ENCODE measurements at places on chromosomes 5 and 9.
A peak's percentile ranks its signal among the peaks of the same experiment; 100 is the strongest.

DNA sequence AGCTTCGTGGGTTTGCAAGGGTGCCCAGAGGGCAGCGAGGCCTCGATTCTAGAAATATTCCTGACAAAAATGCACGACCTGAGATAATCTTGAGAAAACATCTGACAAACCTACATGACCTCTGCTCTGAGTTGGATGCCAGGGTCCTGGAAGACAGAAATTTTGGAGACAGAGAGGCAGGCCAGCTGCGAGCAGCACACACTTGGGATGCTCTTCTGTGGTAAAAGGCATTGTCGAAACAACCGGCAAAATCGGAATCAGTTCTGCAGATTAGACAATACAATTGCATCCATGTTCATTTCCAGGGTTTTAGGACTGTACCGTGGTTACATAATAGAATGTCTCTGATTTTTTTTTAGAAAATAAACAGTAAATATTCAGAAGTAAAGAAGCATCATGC is 74.2 kb downstream of the GADD45G start:
- DNase-seq: no peak

- no peak for DNase-seq
Observed at GRCh38 chr5:68074633-68075032, 140.9 kb upstream of the PIK3R1 start.

GRCh38 chr9:127050591-127051001 is 71.8 kb downstream of the ANGPTL2 start:
- DNase-seq: peak; percentile 74

DNA sequence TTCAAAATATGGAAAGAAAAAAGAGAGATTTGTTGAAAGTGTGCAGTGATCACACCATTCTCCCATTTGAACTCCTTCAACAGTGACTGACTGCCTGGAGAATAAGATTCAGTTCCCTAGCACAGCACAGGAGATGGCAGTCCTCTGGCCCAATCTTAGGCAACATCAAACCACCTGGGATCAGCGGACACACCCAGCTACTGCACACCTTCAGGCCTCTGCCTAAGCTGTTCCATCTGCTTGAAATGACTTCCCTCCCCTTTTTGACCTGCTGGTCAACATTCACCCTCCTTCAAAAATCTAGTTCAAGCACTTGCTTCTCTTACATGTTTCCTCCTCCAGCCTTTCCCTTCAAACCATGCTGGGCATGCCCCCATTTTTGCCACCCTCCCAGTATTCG is 4.5 kb downstream of the MAPK9 start:
- no peak for DNase-seq

DNA sequence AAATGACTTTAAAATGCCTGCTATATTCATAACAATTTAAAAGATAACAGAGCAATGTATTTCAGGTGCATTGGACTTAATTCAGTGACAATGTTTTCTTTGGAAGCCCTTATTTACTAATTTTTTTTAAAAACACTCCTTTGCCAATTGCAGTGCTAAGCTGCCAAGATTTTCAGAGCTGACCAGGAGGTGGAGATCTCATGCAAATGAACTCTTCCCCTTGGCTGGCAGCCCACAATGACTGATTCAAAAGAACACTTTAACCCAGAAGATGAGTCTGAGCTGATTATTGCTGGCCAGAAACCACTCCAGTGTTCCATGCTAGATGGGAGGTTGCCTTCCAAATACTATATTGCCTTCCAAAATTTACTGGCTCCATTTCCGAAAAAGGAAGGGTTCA is 128.3 kb upstream of the CCNH start:
- DNase-seq: peak; percentile 98

DNA sequence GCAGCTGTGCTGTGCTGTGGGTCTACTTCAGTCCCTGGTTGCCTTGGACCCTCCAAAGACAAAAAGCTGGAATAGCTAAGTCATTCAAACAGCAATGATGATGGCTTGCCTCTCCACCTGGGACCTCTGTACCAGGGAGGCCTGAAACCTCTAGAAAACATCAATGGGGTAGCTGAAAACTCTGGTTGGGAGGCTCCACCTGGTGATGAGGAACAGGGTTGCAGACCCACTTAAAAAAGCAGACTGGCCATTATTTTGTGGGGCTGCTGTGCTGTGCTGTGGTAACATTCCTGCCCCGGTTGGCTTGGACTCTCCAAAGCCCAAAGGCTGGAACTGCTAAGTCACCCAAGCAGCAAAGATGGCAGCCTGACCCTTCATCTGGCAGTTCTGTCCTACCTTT is 839.3 kb upstream of the ARRDC3 start:
- peak; percentile 9 for DNase-seq

DNA sequence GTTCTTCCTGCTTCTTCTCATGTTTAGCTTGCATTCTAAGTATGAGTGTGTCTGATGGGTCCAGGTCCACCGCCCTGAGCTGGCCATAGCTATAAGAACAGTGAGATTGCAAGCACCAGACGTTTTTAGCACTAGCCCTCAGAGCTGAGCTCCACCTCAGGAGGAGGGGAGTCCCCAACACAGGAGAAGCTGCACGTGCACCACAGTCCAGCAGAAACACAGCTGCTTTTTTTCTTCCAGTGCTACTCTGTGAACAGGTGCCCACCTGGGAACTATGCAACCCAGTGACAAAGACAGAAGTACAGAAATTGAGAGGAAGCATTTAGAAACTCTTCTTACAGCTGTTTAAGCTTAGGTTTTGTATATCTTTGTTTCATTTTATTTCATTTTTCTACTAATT is 299.4 kb downstream of the MARCHF11 start:
- no peak for DNase-seq

GRCh38 chr9:120853198-120853597 is 10.5 kb upstream of the PSMD5 start:
- DNase-seq: no peak

GRCh38 chr5:59838989-59839388 is 54.5 kb downstream of the PDE4D start:
- no peak for DNase-seq

DNA sequence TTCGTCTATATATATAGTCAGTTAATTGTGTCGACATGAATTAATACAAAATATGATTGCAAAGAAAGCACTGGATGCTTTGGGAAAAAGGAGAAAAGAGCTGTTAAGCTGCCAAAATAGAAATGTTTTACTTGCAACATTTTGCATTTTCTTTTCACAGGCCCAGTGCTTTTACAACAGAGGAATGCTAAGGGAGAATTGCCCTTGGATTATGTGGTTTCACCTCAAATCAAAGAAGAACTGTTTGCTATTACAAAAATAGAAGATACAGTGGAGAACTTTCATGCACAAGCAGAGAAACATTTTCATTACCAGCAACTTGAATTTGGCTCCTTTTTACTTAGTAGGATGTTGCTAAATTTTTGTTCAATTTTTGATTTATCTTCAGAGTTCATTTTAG is 76.2 kb downstream of the SLF1 start:
- no peak for DNase-seq

- no peak for DNase-seq
Observed at GRCh38 chr5:89954916-89955315, 454.6 kb downstream of the CETN3 start.

- DNase-seq: no peak
Observed at GRCh38 chr5:88049737-88050136, 218.9 kb downstream of the TMEM161B start.

DNA sequence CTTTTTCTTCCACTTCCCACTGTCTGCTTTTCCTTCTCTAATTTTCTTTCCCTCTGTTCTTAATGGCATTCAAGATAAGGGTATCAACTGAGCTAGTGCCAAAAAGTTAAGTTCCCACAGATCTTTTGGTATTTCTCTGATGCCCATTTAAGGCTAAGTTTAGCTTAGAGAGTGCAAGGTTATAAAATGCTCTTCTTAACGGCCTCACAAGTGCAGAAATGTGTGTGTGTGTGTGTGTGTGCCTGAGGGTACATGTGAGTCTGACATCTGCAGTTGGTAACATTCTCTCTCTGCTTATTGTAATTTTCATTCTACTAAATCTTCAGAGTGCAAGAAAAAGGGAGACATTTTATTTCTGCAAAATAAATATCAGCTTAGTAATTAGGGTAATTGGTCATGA is 24.2 kb downstream of the FBN2 start:
- DNase-seq: no peak

DNA sequence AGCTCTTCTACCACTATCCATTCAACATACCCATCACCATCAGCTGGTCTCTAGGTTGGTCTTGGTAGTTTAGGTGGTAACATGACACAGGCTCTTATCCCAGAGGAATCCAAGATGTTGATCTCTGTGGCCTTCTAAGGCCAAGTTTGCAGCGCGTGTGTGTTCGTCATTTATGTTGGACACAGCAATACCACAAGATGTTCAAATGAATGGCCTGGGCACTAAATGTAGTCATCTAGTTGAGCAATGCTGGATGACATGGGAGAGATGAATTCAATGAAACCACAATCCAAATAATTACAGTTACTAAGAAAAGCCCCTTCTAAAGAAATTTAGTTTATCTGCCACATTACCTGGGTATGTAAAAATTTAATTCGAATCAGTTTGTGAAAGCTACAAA is 292.4 kb downstream of the MRPS30 start:
- DNase-seq: no peak

GRCh38 chr5:84086511-84086910 is 298.2 kb downstream of the EDIL3 start:
- no peak for DNase-seq

- DNase-seq: no peak
Observed at GRCh38 chr5:142674531-142675469, 11.1 kb downstream of the FGF1 start.

GRCh38 chr9:125970340-125970739 is 223.2 kb downstream of the PBX3 start:
- DNase-seq: no peak

DNA sequence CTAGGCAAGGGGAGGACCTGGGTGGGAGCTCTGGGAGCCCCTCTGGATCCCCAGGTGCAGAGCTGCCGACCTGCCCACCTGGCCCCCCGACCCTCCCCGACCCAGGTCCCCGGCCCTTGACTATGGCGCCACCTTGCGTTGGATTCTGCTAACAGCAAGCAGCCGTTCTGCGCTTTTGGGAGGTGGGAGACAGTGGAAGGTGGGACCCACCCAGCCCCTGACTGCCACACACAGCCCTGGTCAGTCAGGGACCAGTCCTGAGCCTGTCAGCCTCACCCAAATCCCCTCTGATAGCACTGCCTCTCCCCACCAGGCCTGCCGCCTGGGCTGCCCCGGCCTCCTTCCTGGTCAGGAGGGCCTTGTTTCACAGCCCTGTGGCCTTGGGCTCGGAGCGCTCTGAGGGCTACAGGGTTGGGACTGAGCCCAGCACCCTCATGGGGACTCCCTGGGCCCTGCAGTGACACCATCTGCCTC is 77.9 kb downstream of the HMCN2 start:
- DNase-seq: peak; percentile 9

DNA sequence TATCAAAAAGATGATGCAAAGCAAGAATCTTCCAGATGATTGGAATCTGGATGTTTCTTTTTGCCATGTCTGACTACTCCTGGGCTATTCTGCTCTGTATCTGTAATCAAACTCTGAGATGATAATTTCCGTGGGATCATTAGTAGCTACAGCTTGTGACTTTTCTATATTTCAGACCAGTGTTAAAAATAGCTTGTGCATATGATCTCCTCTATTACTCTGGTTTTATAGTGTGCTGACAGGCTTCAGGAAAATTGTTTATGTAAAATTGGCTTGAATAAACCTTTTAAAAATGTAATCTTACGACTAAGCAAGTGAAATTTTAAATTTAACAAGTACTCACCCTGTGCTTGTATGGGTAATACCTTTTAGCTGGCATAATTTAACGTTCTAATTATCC is 40.4 kb downstream of the NAA35 start:
- DNase-seq: no peak

DNA sequence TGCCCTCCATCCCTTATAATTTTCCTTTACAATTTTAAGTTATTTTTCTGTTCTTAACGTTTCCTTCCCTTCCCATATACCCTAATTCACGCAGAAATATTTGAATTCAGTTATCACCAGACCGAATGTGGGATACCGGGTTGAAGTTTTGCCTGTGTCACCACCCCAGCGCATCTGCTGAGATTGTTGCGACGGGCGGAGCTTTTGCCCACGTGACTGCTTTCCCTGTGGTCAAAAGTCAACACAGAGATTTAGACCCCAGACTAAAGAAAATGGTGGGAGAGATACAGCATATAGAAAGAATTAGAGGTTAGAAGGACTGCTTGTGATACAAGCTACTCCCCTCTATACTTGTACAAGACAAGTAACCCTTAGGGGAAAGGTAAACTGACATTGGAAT is 326.4 kb upstream of the CTNND2 start:
- no peak for DNase-seq

DNA sequence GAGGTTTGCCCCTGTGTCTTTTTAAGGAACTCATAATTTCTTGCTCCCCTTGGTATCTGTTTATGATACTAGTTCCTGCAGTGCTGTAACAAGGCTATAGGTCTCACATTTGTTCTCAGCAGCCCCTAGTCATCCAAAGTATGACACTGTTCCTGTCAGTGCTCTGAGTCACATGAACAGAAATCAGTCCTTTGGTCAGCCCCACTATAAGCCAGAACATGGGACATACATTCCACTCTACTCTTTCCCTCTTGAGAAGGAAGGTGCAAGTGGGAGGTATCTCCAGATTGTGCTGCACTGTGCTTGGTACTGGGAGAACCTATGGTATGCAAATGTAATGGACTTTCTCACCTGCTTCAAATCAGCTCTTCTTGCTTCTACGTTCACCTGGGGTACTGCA is 87.0 kb downstream of the IARS1 start:
- DNase-seq: no peak

- no peak for DNase-seq
Observed at GRCh38 chr5:26610577-26610976, 427.8 kb downstream of the CDH9 start.

DNA sequence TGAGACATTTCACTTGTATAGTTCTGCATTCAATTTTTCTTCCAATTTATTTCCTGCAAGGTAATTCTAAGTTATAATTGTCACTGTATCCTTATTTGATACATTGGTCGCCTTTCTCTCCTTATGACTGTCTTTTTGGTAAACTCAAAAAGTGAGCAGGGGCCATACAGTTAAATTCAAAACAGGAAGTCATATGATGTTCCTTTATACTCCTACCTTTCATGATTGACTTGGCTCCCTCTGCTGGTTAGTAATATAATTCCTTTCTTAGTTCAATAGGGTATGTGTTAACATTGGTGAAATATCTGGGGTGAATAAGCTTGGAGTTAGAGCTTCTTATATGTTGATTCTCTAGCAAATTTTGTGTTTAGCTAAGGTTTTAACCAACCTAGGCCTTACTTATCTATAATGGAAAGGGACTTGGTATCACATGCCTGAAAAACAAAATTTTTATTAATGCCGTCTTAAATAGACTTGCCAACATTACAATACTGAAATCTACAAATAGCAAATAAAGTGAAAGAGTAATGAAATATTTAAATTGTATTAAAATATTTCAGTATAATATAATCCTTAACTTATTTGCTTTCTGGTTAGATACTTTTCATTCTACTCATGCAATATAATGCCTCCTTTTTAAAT is 6.0 kb upstream of the NIPBL start:
- peak; percentile 65 for DNase-seq

GRCh38 chr9:17229945-17230560 is 95.2 kb downstream of the CNTLN start:
- no peak for DNase-seq

GRCh38 chr5:140969880-140970279 is 3.6 kb downstream of the PCDHAC2 start:
- no peak for DNase-seq

Data from cerebellar cortex (tissue), 1 donor.